Activated CD4-positive, alpha-beta T cell treated with anti-CD3 and anti-CD28 coated beads for 24 hours (primary cell): ENCODE measurements at places on chromosomes 4 and X.

- DNase-seq, result no peak
Measured at GRCh38 chrX:139554991-139555675, 24.6 kb downstream of the F9 start.

- DNase-seq, result no peak
Measured at GRCh38 chr4:14399848-14400247, 602.4 kb upstream of the CPEB2 start.

GRCh38 chr4:164239976-164240375 is 514.0 kb upstream of the SMIM31 start:
- no peak for DNase-seq

- DNase-seq, result no peak
Measured at GRCh38 chrX:74924449-74925224, 615 bp downstream of the NEXMIF start.

- DNase-seq, result no peak
Measured at GRCh38 chr4:1711055-1711570, 1.0 kb downstream of the SLBP start.

DNA sequence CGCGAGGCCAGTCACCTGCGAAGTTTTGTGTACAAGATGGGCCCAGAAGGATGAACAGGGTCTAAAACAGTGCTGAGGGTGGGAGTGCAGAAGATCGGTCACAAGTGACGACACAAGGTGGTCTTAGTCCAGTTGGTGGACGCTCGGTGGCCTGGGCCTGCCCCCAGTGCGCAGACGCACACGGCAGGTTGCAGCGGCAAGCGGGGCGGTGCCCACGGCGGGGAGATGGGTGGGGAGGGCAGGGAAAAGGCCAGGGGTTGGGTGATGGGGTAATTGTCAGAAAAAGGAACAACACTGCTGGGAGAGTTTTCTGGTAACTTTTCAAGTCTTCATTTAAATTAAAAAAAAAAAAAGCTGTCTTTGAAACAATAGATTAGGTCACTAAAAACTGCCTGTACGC is 1.0 kb upstream of the PRDX4 start:
- no peak for DNase-seq

- no peak for DNase-seq
Measured at GRCh38 chrX:149002320-149002719, 501.9 kb downstream of the AFF2 start.

DNA sequence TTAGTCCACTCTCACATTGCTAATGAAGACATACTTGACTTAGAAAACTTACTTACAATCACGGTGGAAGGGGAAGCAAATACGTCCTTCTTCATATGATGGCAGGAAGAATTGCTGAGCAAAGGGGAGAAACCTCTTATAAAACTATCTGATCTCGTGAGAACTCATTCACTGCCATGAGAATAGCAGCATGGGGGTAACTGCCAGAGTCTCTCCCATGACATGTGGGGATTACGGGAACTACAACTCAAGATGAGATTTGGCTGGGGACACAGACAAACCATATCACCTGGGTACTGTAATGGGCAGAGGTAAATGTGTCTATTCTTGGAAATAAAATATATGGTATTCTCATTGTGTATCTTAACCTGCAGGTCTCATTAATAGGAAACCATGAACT is 711.6 kb upstream of the GRID2 start:
- no peak for DNase-seq

DNA sequence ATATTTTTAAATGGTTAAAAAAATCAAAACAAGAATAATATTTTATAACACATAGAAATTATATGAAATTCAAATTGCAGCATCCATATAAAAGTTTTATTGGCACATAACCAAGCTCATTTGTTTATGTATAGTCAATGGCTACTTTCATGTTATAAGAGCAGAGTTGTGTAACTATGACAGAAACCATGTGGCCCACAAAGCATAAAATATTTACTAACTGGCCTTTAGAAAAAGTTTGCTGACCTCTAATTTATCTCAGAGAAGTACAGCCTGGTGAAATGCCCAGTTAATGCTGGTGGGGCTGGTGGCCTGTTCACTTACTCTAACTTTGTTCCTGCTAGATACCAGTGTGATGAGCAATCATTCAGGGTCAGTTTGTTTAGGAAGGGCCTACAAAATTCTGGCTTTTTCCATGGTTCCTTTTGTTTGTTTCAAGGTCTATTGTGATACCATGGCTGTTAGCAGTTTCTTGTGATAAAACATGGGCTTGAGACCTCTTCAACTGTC is 104.6 kb downstream of the PPP1R2C start:
- DNase-seq, result no peak

- no peak for DNase-seq
Measured at GRCh38 chr4:176274441-176274840, 5.4 kb upstream of the ASB5 start.

GRCh38 chr4:161457311-161457710 is 706.5 kb downstream of the FSTL5 start:
- DNase-seq, result no peak

- DNase-seq, result no peak
Measured at GRCh38 chr4:158176108-158176507, 3.3 kb upstream of the GASK1B start.

GRCh38 chr4:182729516-182729915 is 187.7 kb downstream of the DCTD start:
- DNase-seq, result no peak

GRCh38 chr4:77209936-77210335 is 52.9 kb downstream of the CCNG2 start:
- DNase-seq, result no peak

- DNase-seq, result no peak
Measured at GRCh38 chrX:18691431-18691830, 16.0 kb upstream of the PPEF1 start.

GRCh38 chr4:126727461-126727860 is 905.3 kb upstream of the INTU start:
- DNase-seq, result no peak

DNA sequence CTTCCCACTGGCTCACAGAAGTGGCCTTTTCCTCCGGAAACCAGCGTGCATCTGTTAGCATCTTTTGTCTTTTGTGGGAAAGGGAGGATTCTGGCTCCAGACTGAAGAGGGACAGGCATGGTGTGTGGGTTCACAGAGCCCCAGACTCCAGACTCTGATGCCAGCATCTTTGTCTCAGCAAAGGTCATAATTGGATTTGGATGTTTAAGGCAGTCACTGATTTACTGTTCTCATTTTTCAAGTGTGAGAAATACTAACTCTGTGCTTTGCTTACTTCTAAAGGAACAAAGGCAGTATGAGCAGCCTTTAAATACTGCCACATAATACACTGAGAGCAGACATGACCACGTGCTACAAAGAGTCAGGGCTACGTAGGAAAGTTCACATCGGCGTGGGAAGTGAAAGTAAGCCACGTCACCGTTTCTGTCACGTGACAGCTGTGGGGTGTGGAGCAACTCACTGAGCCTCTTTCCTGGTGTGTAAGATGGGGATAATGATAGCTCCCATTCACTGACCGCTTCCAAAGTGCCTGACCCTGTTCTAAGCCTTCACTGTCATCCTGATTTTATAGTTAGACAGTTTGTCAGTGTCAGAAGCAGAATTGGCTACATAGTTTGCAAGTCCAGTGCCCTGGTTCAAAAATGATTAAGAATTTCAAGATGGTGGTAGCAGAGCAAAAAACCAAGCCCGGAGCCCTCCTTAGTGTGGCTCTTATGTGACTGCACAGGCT is 24.8 kb upstream of the TMSB4X start:
- peak; percentile 75 for DNase-seq

GRCh38 chr4:5710961-5711478 is at the start of gene EVC:
Gene EVC, plus strand, starts transcription at chr4:5711201. Its CDS starts 180 bp downstream, at chr4:5711381.
- DNase-seq, result no peak

GRCh38 chrX:31808357-31808756 is 736.5 kb upstream of the FTHL17 start:
- no peak for DNase-seq

- no peak for DNase-seq
Measured at GRCh38 chrX:154376774-154377173, 2.3 kb upstream of the EMD start.

DNA sequence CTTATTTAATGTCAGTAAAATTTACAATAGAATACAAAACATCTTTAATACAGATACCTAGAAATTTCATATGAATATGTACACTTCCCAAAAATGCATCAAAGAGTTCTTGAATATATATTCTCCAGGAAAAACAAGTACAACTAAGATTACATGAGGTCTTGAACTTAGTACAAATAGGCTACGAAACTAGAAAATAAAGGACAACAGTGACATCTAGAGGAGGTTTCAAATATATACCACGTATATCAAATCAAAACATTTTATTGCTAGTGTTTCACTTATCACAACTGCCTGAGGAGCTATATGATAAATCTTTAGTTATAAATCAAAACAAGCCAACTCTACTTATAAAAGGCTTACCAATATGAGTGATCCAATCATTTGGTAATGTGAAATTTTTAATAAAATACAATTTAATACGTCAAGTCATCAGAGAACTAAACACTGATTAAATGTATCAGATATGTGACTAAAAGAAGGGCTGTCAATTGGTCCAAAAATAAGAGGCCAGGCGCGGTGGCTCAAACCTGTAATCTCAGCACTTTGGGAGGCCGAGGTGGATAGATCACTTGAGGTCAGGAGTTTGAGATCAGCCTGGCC is 36.6 kb downstream of the ANAPC10 start:
- DNase-seq, result no peak

- no peak for DNase-seq
Measured at GRCh38 chr4:94253036-94253435, 45.4 kb downstream of the SMARCAD1 start.

GRCh38 chr4:151991001-151991883 is 230.4 kb upstream of the GATB start:
- no peak for DNase-seq

GRCh38 chr4:127623797-127624083 is 9.0 kb upstream of the INTU start:
- no peak for DNase-seq

GRCh38 chr4:6233929-6234328 is 33.6 kb upstream of the JAKMIP1 start:
- no peak for DNase-seq

- DNase-seq, result no peak
Measured at GRCh38 chr4:177485528-177485927, 43.3 kb upstream of the AGA start.

DNA sequence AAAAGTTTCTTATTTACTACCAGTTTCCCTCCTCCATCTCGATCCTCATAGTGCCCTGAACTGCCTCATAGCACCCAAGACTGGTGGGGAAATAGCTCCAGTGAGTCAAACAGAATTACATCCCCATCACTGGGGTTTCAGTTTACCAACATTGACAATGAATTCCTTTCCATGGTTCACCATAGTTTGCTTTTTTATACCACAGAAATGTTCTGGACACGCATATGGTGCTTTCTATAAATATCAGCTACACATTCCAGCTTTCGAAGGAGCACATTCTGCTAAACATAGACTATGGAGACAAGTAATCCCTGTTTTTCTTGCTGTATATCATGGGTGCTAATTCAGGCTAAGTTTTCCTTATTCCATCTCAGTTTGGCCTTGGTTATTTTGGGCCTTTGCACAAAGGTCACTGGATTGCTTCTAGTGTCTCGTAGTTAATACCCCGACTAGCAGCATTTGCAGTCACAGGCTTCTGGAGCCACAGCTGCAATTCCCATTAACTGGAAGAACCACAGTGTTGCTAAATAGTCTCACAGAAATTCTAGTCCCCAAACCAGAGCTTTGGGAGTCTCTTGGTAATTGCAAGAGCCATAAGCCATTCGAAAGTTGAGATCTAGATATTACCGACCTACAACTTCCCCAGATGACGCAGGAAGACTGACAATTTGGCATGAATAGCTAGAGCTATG is 53.4 kb upstream of the TRPC3 start:
- no peak for DNase-seq

DNA sequence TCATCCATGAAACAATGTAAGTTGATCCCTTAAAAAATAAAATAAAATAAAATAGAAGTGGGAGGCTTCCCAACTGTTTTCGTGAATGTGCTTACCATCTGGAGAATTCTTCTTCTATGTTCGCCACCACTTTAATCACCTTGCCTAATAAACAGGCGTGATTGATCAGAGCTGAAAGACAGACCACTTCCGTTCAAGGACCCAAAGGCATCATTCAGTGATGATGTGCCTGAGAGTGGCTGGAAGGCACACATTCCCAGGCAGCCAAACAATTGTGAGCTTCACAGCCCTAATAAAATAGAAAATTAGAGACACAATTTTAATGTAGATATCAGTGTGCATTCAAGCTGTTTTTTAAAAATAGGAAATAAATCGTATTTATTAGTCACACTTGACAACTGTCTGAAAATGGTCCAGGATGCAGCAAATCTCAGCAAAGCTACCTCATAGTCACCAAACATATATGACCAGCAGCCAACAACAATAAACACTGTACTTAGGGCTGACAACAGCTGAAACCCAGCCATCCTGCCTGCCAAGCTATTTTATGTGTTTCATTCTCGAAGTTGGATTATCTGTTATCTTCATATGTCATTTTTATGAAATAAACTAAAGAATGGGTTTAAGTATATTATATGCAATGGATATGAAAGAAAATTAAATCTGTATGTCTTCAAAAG is 163.2 kb upstream of the FAM9B start:
- no peak for DNase-seq

DNA sequence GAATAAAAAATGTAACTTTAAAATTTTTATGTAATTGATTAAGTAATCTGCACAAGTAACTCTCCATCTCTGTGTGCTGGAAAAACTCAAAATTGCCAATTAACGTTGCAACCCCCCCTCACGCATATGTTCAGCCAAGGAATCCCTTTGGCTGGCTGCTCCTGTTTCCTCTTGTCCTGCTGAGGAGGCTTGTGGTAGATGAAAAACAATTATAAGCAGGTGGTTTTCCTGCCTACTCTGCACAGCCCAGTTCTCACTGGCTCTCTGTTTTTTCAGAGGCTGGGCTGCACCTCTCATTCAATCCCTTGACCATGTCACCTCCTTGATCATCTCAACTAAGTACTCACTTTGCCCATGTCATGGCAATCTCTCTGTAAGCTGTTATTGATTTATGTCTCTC is 1068.4 kb downstream of the ARAP2 start:
- DNase-seq, result no peak

- DNase-seq, result no peak
Measured at GRCh38 chr4:119984996-119985395, 81.7 kb downstream of the MAD2L1 start.
